Subcutaneous adipose tissue (tissue), 4 donors: ENCODE measurements at places on chromosomes 16 and 17. TPM values are rescaled to one million over a fixed set of nuclear protein-coding genes. Genes with fewer than 3 reads are reported as not detected.

The FGF11 gene
- total RNA-seq: 1.2 TPM

The KRTAP4-3 gene
- not detected for total RNA-seq

The NAGS gene
- total RNA-seq: 1.3 TPM

The FAM234A gene
- total RNA-seq: 117 TPM

The PLA2G10 gene
- total RNA-seq: not detected

The TBC1D3I gene
- total RNA-seq: not detected

The AOC3 gene
- total RNA-seq: 120 TPM

The RFWD3 gene
- total RNA-seq: 14.6 TPM

The ENPP7 gene
- not detected for total RNA-seq

The KRTAP1-5 gene
- not detected for total RNA-seq

The TUBG2 gene
- total RNA-seq: 29.6 TPM

The PPP1R27 gene
- not detected for total RNA-seq

The NPW gene
- total RNA-seq: not detected

The NEUROD2 gene
- not detected for total RNA-seq

The ODAD4 gene
- total RNA-seq: 0.51 TPM

The EMC6 gene
- 15.8 TPM for total RNA-seq

The TNFSF13 gene
- total RNA-seq: 69.5 TPM

The CD2BP2 gene
- total RNA-seq: 26.9 TPM

The RBFOX1 gene
- 0.16 TPM for total RNA-seq

The NPIPA8 gene
- total RNA-seq: not detected

The GJC1 gene
- total RNA-seq: 5.9 TPM

The TEKT1 gene
- not detected for total RNA-seq

The LHX1 gene
- total RNA-seq: not detected

The PRR29 gene
- 0.82 TPM for total RNA-seq
